ENCODE measurements at places on chromosomes 5 and 9.

- DNase-seq = no peak
Measured at GRCh38 chr5:170749911-170750431, 33.6 kb upstream of the GABRP start.

DNA sequence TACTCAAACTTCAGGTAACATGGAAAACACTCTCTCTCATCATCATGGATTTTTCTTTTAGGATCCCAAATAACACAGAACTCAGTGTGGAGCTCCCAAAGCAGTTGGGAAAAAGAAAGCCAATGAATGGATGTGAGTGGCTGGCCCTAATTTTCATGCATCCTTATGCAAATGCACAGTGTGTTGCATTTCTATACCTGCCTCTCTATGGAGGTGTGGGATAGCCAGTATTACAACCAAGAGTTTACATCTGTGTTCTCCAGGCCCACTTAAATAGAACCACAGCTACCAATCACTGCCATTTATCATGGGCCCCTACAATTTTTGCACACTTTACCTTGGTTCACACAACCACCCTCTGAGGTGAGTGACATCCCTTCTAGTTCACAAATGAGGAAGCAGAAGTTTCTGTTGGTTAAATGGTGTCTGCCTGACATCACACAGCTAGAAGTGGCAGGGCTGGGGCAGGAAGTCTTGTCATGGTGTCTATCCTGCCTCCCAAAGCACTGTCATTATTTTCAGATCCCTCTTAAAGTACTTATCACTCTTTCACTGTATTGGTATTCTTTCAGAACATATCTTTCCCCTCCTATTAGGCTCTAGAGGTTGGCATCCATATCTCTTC, 17.3 kb downstream of the MAMDC2 start:
- no peak for DNase-seq

DNA sequence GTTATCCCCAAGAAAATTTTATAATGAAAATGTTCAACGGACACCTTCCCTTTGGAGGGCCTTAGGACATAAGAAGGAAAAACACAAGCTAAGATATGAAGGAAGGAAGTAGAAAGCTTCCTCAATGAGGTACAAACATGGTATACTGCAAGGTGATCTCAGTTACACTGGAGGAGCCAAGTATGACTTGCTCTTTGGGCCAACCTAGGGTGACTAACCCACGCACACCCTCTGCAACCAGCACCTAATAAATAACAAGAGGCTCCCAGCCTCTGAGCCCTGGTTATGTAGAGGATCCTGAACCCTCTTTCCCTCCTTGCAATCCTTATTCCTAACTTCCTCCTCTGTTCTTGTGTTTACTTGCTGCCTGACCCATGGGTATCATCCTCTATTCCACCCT, 38.3 kb upstream of the KCNV2 start:
- no peak for DNase-seq

- DNase-seq = no peak
Measured at GRCh38 chr5:175452166-175452565, 8.2 kb upstream of the DRD1 start.

DNA sequence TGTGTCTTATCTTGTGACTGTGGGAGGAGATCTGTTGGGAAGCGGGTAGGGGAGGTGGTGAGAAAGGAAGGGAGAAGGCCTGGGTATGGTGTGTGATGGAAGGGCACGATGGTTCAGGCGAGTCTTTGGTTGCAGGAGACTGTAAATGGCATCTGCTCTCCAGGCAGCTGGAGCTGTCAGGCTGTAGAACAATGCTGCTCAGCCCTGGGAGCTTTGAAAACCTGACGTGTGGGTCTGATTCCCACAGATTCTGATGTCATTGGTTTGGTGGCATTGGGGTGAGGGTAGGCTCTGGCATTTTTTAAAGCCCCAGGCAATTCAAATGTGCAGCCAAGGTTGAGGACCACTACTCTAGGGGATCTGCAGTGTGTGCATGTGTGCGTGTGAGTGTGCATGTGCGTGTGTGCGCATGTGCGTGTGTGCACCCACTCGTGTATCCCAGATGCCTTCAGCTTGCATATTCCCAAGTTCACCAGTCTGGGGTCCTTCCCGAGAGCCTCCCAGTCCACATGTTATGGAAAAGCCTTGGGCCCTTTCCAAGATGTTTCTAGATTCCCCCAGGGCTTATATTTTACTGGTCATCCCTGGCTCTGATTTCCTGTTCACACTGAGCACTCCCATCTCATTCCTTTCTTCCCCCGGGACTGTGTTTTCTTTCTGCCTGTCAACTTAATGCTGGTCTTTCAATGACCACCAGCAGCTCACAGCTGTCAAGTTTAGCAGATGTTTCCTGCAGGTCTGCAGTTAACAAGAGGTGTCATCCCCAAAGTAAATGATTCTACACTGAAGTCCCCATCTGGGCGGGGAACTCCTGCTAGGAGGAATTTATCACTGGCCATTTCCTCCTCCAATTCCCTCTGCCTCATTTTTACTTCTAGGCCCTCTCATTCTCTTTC, 34.0 kb downstream of the BOD1 start:
- DNase-seq = no peak

- no peak for DNase-seq
Measured at GRCh38 chr5:135559354-135559753, 19.4 kb downstream of the CXCL14 start.
